Endodermal cell (in vitro differentiated cells): ENCODE measurements at places on chromosomes 1 and 21.
A peak's percentile ranks its signal among the peaks of the same experiment; 100 is the strongest.

GRCh38 chr1:162300057-162300917 lies 76.4 kb downstream of the SPATA46 start:
- no peak for DNase-seq

DNA sequence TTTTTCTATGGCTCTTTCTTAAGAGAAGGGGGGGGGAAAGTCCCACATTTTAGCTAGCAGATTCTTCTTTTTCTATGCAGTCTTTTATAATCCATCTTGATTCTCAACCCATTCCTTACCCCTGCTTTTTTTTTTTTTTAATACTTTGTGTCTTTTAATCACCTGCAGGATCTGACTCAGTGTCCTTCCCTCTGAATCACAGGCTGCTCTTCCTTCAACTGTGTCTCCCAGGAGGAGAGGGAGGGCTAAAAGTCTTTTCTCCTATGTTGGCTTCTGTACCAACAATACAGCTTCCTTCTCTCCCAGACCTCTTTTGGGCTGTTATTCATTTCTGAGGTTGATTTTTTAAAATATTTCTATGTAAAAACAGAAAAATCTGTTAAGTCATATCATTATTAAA lies 686.2 kb downstream of the ADGRL2 start:
- DNase-seq: no peak

DNA sequence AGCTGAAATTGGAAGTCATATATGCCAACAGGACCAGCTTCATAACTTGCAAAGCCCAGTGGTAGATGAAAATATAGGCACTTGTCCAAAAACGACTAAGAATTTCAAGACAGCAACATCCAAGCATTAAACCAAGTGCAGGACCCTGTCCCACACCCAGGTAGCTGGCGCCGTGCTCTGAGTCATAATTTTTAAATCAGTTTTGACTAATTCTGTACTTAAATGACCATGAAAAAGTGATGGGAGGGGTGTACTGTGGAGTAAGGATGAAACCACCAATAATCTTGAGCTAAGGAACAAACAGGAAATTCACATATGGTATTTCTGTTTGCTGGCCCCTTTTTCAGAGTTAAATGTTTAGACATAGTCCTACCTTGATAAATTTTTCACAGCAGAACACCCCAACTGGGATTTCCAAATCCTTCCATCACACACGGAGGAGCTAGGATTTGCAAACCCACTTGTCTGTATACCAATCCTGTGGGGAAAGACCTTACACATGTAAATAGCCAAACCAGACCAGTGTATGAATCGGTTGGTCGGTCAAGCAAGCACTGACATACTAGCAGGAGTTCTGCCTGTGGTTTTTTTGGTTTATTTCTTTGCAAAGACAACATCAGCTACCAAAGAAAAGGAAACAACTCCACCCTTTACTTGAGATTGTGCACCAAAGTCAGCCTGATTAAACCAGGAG lies 235.7 kb upstream of the RAB4A start:
- DNase-seq: no peak

DNA sequence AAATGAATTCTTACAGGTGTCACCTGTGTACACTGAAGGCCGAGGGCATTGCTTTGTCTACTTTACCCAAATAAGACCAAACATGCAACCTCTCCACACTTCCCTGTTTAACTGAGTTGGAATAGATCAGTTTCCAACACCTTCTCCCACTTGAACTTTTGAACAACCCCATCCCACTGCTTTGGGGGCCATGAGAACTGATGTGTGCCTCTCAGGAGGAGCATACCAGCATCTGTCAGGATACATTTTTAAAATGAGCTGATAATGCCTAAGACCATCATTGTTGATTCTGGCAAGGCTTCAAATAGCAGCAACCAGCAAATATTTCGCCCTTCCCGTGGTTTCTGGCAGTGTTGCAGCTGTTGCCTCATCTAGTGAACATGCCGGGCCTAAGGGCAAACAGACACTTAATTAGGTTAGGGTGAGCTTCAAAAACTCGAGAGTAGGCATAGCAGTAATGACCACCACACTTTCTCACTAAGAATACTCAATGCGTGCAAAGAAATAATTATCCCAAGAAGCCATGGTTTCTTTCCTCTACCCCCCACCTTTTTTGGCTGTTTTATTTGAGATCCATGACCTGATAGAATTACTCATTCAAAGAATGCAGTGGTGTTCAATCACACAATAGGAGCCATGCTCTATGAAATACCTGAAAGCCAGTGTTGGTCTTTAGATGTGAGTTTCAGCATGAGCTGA lies 63.7 kb downstream of the MAP10 start:
- no peak for DNase-seq

DNA sequence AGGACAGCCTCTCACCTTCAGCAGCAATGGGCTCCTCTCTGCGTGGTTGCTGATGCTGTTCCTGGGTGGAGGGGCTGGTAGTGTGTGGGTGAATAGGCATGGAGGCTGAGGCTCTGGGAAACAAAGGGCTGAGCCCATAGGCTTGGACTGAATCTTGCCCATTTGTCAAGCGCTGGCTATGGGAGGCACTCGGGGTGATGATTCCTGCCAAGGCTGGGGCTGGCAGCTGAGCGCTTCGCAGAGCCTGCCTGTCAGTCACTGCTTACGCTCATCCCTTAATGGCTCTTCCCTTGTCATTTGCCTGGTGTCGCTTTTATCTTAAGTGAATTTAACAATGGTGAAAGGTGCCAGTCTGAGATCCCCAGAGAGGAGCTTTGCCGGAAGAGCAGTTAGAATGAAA lies 353.3 kb downstream of the PBX1 start:
- DNase-seq: peak; percentile 51

DNA sequence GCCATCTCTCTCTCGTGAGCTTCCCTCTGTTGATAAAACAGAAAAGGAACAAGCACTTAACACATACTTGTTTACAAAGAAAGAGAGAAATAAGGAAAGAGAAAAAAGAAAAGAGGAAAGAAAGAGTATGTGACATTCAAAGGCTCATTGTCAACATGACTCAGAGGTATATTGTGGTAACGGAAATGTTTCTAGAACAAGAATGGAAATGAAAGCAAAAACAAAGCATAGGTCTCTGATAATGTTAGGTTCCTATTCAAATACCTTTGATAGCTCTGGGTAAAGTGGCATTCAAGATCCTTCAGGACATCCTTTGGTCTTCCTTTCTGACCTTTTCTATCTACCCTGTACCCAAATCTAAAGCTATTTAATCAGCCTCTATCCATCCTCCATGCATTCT lies 67.4 kb upstream of the DMRTA2 start:
- no peak for DNase-seq

GRCh38 chr1:84506729-84507453 lies 510 bp upstream of the GNG5 start:
- no peak for DNase-seq

DNA sequence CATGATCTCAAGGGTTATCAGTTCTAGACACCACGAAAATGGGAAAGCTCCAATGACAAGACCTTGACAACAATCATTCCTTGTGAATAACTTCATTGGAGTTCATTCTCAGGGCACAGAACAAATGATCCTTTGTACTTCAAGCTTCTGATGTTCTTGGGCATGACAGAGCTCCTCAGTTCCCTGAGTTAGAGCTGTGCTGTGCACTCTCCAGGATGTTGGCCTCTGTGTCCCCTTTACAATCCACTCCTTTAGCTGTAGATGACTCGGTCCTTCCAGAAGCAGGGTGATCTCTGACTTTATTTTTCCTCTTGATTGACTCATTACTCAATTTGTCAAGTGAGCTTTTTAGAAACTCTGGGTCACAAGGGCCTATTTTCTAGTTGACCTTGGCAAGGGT lies 3.9 kb upstream of the FAM78B start:
- DNase-seq: peak; percentile 20

DNA sequence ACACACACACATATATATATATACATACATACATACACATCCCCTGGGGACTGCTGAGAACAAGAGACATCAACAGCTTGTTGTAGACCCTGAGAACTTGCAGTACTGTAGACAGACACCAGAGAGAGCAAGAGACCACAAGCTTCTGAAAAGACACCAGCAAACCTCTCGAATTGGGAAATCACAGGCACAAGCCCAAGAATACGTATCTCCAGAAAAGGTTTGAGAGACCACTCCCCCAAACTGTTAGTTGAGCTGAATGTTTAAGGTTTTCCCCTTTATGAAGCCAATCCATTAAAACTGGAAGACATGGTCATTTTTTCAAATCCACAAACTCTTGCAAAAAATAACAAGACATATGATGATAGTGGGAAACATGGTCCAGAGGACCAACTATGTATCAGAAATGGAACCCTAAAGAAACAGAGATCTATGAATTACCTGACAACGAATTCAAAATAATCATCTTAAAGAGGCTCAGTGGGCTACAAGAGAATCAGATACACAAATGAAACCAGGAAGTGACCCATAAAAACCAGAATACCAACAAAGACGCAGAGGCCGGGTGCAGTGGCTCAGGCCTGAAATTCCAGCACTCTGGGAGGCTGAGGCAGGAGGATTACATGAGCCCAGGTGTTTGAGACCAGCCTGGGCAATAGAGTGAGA lies 45.1 kb downstream of the SLC2A1 start:
- DNase-seq: peak; percentile 88

- no peak for DNase-seq
Measured at GRCh38 chr1:93143136-93143535, 37.1 kb downstream of the TMED5 start.

- no peak for DNase-seq
Measured at GRCh38 chr1:236998546-236998945, 5.7 kb downstream of the MT1HL1 start.

DNA sequence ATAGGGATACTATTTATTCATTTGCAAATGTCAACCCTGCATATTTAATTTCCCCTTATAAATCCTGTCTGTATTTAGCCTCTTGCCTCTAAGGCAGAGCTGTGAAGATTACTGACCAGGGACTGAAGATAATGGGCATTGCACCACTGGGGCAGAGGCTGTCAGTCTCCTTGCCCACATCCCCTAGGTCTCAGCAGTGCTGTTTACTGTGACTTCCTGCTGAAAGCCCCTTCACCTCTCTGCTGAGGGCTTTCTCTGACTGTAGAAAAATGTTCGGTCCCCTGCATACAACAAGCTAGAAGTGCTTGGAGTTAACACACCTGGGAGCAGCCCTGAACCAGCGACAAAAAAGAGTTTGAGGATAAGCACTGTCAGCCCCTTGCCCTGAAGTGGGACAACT lies 28.8 kb downstream of the SLC5A9 start:
- DNase-seq: no peak

GRCh38 chr1:14090062-14090461 lies 390.1 kb downstream of the PRDM2 start:
- no peak for DNase-seq

- DNase-seq: peak; percentile 59
Measured at GRCh38 chr21:42317341-42317741, 2.1 kb upstream of the TFF3 start.

- DNase-seq: no peak
Measured at GRCh38 chr1:19738669-19739068, 61.0 kb downstream of the TMCO4 start.

GRCh38 chr1:69662321-69662720 lies 94.6 kb downstream of the LRRC7 start:
- no peak for DNase-seq

GRCh38 chr1:206429421-206429820 lies 40.9 kb upstream of the IKBKE start:
- no peak for DNase-seq

- no peak for DNase-seq
Measured at GRCh38 chr1:244846653-244847052, 11.2 kb downstream of the COX20 start.
